Activated T-cell treated with anti-CD3 and anti-CD28 coated beads for 48 hours (primary cell): ENCODE measurements at places on chromosomes 13 and 19.

- DNase-seq, result no peak
Observed at GRCh38 chr19:13987101-13987890, 18.8 kb downstream of the RFX1 start.

DNA sequence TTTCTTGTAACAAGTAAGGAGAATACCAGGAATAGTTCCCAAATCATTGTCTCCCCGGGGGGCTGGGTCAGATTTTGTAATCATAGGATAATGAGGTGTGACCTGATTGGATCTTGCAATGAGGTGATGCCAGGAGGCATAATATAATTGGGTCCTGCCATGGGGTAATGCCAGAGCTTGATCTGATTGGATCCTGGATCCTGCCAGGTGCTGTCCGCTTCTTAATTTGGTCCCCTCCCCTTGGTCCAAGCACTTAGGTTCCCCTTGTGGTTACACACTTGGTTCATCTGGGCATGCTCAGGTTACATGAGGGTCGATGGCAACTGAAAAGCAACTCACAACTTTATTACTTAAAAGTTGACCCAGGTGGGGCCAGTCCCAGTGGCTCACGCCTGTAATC, 20.1 kb downstream of the RASL11A start:
- DNase-seq, result no peak

DNA sequence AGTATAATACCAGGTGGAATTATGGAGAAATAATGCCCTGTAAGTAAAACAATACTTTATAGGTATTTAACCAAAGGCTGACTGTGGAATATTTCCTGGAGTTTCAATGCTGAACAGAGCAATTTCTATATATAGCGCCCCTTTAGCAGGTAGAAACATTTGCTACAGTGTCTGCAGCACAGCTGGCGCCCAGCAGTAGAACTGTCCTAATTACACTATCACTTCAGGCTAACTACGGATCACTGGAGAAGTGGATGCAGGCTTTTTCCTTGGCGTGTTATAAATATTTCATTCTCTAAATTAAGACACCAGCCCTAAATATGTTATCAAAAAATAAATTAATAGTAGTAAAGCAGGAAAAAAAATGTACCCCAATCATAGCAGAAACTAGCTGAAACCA, 3.1 kb downstream of the SHISA2 start:
- no peak for DNase-seq

DNA sequence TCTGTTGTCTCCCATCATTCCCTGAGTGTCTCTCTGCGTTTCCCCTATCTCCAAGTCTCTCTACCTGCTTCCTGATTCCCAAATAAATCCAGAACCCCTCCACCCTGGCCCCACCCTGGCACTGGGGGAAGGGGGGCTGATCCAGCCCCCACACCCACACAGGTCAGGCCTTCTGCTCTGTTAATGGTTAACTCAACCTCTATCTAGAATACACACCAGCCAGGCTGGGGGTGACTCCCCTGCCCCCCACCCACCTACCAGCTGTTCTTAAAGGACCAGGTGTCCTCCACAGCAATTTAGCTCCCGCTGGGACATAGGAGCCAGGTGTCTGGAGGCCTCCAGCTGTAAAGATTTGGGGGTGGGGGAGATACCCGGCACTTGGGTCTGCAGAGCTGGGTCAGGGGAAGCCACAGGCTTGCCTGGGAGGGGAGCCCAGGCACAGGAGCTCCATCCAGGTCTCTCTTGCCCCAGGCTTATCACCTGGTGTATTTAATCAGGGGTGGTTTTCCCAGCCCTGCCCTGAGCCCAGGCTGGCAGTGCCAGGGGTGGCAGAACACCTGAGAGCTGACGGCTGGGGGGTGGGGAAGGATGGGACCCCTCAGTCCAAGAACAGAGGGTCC, 3.9 kb downstream of the IRF2BP1 start:
- no peak for DNase-seq

DNA sequence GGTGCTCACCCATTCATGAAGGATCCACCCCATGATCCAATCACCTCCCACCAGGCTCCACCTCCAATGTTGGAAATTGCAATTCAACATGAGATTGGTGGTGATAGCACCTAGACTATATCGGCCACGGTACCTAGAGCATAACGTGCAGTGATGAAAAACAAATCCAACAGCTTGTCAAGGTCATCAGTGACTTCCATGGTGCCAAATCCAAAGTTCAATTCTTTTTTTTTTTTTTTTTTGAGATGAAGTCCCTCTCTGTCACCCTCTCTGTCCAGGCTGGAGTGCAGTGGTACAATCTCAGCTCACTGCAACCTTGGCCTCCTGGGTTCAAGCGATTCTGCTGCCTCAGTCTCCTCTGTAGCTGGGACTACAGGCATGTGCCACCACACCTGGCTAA, 17.1 kb upstream of the ACP7 start:
- no peak for DNase-seq

DNA sequence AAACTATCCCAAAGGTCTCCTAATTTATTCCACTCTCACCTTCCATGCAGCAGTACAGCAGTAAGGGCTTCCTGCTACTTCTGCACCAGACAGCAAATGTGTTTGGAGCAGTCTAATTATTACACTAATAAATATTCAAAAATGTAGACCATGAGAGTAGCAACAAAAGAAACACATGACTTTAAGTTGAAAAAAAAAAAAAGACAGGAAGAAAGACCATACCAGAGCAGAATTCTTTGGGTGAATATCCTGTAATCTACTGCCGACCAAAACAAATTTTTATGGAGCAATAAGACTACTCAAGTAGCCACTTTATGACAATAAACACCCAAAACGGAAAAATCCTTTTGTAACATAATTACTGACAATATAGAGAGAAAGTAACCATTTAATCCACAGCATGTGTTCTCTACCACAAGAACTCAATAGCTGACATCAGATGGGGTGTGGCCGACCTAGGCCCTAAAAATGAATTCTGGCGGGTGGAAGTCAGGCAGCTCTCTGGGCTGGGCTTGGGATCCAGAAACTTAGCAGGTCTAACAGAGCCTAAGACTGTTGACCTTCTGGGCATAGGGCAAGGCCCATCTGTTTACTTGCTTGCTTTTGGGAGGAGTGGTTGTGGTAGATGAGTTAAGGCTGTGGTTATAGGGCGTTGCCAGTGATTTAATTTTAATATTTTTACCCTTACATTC, 4.6 kb downstream of the KLF12 start:
- peak; percentile 4 for DNase-seq

DNA sequence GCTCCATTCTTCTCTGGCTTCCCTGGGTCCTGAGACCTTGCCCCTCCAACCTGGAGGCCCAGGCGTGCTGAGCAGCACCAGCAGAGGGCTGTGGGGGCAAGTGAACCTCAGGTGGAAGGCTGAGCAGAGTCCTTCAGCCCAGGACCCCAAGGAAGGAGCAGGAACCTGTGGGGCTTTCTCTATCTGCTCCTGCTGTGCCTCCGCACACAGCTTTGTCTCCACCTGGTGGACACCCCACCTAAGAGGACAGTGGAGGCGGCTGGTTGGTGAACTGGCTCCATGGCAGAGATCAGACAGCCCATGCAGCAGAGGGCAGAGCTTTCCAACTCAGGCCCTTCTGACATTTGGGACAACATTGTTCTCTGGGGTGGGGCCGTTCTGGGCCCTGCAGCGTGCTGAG, 19.7 kb downstream of the ZFR2 start:
- peak; percentile 24 for DNase-seq

DNA sequence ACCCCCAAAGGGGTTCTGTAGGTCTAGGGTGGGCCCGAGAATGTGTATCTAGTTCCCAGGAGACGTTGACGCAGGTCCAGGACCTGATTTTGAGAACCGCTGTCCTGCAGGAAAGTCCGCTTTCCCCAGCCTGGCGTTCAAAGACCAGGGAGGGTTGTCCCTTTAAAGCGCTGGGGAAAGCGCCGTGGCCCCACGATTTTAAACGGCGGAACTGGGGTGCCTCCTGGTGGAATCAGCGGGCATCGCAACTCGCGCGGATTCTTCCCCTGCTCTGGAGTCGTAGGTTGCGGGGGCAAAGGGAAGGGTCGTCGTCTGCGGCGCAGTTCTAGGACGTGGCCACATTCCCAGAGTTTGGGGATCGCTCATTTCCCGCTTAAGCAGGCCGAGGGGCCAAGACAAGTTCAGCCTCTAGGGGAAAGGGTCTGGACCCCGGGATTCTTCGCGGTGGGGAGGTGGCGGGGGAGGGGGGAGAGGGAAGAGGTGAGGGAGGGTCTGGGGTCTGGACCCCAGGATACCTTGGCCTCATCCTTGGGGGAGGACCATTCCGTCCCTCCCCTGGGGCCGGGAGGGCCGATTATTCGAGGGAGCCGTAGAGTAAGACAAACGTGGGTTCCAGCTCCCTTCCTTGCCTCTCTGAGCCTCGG, 7.7 kb downstream of the PNMA8B start:
- DNase-seq, result peak; percentile 75

- no peak for DNase-seq
Observed at GRCh38 chr13:47846886-47847285, 154.2 kb downstream of the SUCLA2 start.

DNA sequence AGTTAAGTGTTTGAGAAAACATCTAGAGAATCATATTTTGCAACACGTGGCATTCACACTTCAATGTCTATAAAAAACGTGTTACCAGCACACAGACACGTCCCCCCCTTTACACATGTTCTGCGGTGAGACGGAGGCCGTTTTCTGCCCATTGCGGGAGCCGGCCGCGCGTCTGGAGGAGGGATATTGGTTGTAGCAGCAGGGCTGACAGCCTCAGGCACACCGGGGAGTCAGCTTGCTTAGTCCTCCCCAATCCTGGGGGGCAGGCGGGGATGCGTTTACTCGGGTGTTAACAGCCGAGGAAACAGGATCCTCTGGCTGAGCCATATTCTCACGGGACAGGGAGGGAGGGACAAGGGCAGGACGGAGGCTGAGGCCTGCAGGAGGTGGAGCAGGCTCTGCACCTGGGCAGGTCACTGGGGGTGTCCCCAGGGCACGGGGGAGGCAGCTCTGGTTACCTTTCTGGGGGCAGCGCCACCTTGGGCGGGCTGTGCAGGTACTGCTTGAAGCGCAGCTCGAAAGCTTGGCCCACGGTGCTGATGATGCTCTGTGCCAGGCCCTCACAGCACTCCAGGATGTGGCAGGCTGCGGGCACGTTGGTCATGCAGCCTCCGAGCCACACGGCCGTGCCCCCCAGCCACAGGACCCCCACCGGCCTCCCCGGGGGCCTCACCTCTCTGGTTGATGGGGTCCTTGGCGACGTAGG, 25.0 kb downstream of the SHC2 start:
- no peak for DNase-seq

DNA sequence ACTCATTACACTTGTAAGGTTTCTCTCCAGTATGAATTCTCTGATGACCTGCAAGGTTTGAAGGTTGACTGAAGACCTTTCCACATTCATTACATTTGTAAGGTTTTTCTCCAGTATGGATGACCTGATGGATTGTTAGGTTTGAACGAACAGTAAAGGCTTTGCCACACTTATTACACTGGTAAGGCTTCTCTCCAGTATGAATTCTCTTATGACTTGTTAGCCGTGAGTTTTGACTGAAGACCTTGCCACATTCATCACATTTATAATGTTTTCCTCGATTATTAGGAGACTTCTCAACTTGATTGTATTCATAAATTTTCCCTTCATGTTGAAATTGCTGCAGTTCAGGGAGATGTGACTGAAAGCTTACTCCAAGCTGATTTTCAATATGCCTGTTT, 6.8 kb upstream of the ZNF347 start:
- DNase-seq, result no peak

DNA sequence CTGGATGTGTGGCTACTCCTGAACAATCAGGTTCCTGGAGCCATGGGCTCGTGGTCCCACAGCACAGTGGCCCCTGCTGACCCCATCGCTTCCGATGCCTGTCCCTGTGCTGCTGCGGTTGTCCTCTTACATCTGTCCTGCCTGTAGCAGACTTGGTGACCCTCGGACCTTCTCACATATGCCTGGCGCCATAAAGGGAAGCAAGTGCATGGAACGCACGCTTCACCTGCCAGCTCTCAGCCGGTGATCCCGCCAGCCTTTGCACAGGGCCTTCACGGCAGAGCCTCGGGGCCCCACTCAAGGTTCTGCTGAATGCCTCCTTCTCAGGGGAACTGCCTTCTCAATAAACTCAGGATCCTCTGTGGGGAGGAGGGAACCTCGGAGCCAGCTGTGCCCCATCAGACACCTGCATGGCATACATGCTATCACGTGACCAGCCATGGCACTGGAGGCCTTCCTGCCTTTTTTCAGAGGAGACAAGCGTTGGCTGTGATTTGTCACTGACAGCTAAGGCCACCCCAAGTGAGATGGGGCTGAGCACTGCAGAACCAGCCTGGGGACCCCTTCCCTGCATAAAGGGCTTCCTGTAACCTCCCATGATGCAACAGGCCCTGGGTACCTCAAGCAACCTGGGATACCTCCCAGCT, 24.3 kb downstream of the PEPD start:
- no peak for DNase-seq

- DNase-seq, result no peak
Observed at GRCh38 chr13:50721672-50721992, 121.9 kb downstream of the DLEU7 start.

DNA sequence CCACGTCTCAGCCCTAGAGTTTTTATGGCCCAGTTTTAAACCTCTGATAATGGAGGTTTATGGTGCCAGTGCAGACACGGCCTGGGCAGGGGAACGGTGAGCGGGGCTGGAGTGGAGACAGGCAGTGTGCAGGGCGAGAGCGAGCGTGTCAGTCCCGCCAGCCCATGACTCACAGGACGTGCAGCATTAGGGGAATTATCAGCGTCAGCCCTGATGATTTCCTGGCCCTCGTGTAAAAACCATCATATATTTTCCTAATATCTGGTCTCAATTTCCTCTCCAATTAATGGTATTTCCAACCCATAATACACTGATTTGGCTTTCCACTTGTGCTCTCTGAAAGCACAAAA, 104.6 kb upstream of the VSTM2B start:
- DNase-seq, result no peak

GRCh38 chr19:40525234-40526051, 51.2 kb upstream of the SHKBP1 start:
- no peak for DNase-seq

DNA sequence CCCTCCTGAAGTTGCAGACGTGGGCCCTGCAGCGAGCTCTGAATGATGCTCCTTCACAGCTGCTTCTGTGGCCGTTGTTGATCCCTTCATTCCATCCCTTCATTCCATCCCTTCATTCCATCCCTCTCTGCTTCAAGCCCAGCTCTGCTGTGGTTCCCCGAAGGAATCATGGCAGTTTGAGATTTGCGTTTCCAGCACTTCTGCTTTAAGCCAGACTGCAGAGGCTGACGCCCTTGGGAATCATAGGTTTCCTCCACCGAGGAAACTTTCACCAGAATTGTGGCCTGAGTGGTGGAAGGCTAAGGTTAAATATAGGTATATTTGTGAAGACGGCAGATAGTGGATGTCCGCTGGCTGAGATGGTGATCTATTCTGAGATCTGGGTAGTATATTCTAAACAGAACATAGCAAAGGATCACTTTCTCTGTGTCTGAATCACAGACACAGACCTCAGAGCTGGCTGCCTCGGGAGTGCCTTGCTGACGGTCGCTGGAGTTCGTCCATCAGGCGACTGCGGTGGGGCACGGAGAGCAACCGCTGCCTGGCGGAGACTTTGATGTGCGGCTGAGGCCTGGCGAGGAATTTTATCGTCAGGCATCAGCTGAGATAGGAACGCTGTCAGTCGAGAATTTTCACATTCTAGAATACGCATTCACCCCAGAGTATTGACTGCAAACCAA, 42.8 kb upstream of the DCUN1D2 start:
- DNase-seq, result no peak
